ENCODE measurements at places on chromosomes 3 and 15.

GRCh38 chr3:28845006-28845324 lies 435.9 kb upstream of the RBMS3 start:
- H3K27ac ChIP-seq: no peak overlapping the region
- peaks cover 2% of the 10 kb centered on the region for H3K4me1 ChIP-seq
- H3K4me3 ChIP-seq: no peak overlapping the region

DNA sequence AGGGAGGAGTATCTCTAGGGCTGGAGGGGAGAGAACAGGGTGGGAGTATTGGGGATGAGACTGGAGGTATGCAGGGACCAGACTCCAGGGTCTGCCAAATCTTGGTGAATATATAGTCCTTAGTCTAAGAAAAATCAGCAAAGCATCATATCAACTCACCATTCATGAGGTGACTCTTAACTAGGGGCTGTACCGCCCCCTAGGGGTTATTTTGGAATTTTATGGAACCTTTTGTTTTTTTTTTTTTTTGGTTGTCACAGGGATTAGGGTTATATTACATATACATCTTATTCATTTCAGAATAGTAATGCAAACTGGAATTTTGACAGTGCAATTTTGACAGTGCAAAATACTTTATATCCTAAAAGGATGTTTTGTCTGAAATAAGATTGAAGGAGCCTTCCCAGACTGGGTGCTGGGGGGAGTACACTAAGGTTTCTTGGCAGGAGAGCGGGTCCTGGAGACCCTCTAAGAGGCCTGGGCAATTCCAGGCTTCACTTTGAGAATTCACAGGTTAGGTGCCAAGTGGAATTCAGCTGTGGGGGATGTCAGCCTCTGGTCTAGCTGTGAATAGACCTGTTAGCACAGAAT lies 7.5 kb downstream of the CMTM7 start:
- H3K36me3 ChIP-seq: no peaks in the 10 kb centered on the region
- no peak overlapping the region for H3K4me3 ChIP-seq
- peaks cover 25% of the 10 kb centered on the region for H3K4me1 ChIP-seq
- peak; percentile 63 for DNase-seq
- H3K27ac ChIP-seq: peak overlapping the region; percentile 9
- H3K27me3 ChIP-seq: no peaks in the 10 kb centered on the region

DNA sequence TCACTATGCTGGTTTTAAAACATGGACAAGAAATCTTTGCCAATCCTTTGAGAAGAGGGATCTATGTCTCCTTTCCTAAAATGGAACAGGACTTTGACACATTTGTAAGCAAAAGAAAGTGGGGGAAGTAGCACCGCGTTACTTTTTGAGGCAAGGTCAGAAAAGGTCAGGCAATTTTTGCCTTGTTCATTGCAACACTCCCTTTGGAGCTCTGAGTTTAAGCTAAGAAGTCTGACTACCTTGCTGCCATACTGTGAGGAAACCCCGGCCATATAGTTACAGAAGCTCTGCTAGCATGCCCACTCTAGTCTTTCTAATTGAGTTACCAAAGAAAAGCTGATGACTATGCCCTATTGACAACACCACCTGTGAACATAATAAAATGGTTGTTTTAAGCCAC lies 1.4 kb downstream of the FAM227B start:
- no peak for DNase-seq
- no peaks in the 10 kb centered on the region for H3K27me3 ChIP-seq
- H3K4me3 ChIP-seq: no peak overlapping the region
- H3K4me1 ChIP-seq: no peaks in the 10 kb centered on the region
- no peak overlapping the region for H3K27ac ChIP-seq
- peaks cover 4% of the 10 kb centered on the region for H3K36me3 ChIP-seq

DNA sequence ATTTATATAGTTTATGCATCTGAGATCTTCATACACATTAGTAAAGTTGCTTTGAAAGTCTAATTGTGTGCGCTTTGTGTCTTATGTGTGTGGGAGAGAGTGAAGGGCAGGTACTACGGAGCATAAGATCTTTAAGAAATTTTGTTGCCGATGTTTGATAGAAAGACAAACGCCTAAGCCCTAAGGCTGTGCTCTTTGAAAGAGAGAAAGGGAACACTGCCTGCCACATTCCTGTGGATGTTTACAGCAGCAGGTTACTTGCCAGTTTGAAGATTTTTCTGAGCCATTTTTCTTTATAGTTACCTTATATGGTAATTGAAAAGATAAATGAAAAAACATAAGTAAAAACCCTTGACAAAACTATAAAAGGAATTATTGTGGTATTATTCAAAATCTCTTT lies 17.0 kb downstream of the DTWD1 start:
- peak; percentile 37 for DNase-seq
- H3K4me3 ChIP-seq: no peak overlapping the region
- H3K27me3 ChIP-seq: no peaks in the 10 kb centered on the region
- peaks cover 4% of the 10 kb centered on the region for H3K36me3 ChIP-seq
- no peak overlapping the region for H3K27ac ChIP-seq

DNA sequence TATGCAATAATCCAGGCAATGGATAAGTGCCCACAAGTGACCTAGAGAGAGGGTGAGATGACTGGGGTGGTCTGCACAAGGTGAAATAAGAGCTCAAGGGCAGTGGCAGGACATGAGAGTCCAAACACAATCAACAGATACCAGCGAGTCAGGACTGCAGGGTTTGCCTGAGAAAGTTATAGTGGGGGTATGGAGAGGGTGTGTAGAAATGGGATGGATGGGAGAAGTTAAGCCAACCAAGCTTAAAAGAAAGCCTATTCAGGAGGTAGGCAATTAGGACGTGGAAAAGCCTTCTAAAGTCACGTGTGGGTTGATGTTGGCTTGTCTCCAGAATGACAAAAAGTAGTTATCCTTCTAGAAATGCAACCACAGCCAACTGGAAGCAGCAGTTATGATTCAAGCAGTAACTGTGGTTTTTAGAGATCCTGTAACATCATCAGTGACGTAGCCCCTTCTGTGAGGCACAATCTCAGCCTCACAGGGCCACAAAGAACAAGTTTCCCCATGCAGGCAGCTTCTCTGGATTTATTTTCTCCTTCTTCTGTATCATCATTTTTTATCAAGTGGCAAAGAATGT lies 56.1 kb downstream of the FAM174B start:
- peak; percentile 40 for DNase-seq
- H3K36me3 ChIP-seq: no peaks in the 10 kb centered on the region
- no peaks in the 10 kb centered on the region for H3K27me3 ChIP-seq
- no peak overlapping the region for H3K27ac ChIP-seq
- H3K4me3 ChIP-seq: no peak overlapping the region

- peak; percentile 91 for DNase-seq
- peaks cover 18% of the 10 kb centered on the region for H3K4me1 ChIP-seq
- H3K36me3 ChIP-seq: no peaks in the 10 kb centered on the region
- H3K27me3 ChIP-seq: no peaks in the 10 kb centered on the region
- H3K4me3 ChIP-seq: no peak overlapping the region
- peak overlapping the region; percentile 91 for H3K27ac ChIP-seq
These were observed 29.9 kb downstream of the TMEM40 start for GRCh38 chr3:12729051-12729651.

DNA sequence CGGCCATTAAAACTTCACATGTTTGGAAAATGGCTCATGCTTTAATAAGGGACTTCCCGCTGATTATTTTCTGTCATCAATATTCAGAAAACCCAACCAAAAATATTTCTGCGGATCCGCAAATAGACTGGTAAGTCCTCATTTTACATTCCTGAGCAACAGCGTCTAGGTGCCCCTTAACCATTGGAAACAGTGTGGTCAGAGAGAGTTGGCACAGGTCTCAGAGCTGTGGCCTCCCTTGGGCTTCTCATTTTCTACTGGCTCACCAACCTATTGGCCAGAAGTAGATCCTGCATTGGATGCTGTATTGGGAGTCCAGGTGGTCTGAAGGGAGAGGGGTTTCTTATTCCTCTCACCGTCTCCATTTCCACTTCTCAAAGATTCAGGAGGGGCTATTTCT lies 348.1 kb upstream of the DCBLD2 start:
- no peaks in the 10 kb centered on the region for H3K36me3 ChIP-seq
- DNase-seq: no peak
- no peak overlapping the region for H3K27ac ChIP-seq

DNA sequence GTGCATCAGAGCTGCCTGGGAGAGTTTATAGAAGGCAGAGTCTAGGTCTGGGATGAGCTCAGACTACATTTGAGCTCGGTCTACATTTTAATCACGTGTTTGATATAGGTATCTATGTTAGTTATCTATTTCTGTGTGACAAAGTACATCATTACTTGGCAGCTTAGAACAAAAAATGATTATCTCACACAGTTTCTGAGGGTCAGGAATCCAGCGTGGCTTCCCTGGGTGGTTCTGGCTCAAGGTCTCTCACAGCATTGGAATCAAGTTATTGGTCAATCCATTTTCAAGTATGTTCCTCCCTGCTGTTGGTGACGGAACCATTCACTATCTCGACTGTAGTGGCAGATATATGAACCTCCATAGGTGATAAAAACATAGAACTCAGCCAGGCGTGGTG lies 71.7 kb downstream of the ABHD5 start:
- H3K27ac ChIP-seq: no peak overlapping the region
- H3K36me3 ChIP-seq: no peaks in the 10 kb centered on the region
- H3K4me1 ChIP-seq: peaks cover 4% of the 10 kb centered on the region

- no peak for DNase-seq
- H3K27me3 ChIP-seq: no peaks in the 10 kb centered on the region
- H3K4me1 ChIP-seq: peaks cover 30% of the 10 kb centered on the region
- no peaks in the 10 kb centered on the region for H3K36me3 ChIP-seq
- no peak overlapping the region for H3K27ac ChIP-seq
These were observed 141.5 kb downstream of the RORA start for GRCh38 chr15:61087573-61087972.

- no peak overlapping the region for H3K4me3 ChIP-seq
- DNase-seq: no peak
- no peaks in the 10 kb centered on the region for H3K27me3 ChIP-seq
- no peak overlapping the region for H3K27ac ChIP-seq
These were observed 23.6 kb downstream of the SLMAP start for GRCh38 chr3:57779666-57780065.

GRCh38 chr15:68559345-68560310 lies 19.2 kb upstream of the CORO2B start:
- peaks cover 8% of the 10 kb centered on the region for H3K4me1 ChIP-seq
- peak; percentile 84 for DNase-seq
- H3K27me3 ChIP-seq: peaks cover 35% of the 10 kb centered on the region
- H3K36me3 ChIP-seq: no peaks in the 10 kb centered on the region
- H3K27ac ChIP-seq: no peak overlapping the region
- peak overlapping the region; percentile 42 for H3K4me3 ChIP-seq

DNA sequence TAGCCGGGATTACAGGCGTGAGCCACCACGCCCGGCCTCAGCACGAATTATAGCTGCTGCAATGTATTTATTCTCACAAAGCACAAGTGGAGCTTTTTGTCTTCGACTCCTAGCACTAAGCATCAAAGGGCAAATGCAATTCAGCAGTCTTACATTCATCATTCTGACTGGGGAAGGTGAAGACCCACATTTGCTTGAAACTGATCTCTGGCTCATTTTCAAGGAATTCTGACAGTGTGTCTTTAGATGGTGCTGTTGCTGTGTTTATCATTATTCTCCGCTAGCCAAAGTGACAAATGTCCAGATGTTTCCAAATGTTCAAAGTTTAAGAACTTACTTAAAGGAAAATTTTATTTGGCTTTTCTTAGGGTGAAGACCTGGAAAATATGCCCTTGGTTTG lies 55.9 kb downstream of the SGO1 start:
- H3K27ac ChIP-seq: no peak overlapping the region
- no peaks in the 10 kb centered on the region for H3K4me1 ChIP-seq
- peaks cover 10% of the 10 kb centered on the region for H3K36me3 ChIP-seq
- no peak overlapping the region for H3K4me3 ChIP-seq

- no peak for DNase-seq
- H3K4me1 ChIP-seq: peaks cover 9% of the 10 kb centered on the region
- H3K36me3 ChIP-seq: no peaks in the 10 kb centered on the region
- no peaks in the 10 kb centered on the region for H3K27me3 ChIP-seq
- no peak overlapping the region for H3K4me3 ChIP-seq
- H3K27ac ChIP-seq: no peak overlapping the region
These were observed 6.4 kb downstream of the UBP1 start for GRCh38 chr3:33433843-33434242.

DNA sequence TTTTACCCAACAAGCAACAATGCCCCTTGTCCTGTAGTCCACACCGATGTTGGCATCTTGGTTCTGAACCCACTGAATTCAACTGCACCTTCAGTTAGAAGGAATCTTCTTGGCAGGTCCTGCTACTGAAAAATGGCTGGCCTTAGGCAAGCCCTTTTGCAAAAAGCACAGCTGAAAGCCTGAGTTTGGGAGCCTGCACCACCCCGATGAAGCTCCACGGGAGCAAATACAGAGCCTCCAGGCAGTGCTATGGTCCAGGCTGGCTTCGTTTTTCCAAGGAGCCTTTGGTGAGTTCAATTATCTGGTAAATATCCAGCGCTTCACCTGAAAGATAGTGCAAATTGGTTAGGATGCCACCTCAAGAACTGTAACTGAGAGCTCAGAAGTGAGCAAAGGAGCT lies 18.1 kb downstream of the POLG start:
- no peaks in the 10 kb centered on the region for H3K4me1 ChIP-seq
- no peak for DNase-seq
- H3K4me3 ChIP-seq: no peak overlapping the region
- H3K27ac ChIP-seq: no peak overlapping the region

- no peak for DNase-seq
- H3K36me3 ChIP-seq: peaks cover 16% of the 10 kb centered on the region
- H3K27me3 ChIP-seq: no peaks in the 10 kb centered on the region
- no peak overlapping the region for H3K27ac ChIP-seq
- H3K4me1 ChIP-seq: no peaks in the 10 kb centered on the region
These were observed 15.6 kb downstream of the SNAP23 start for GRCh38 chr15:42511007-42511391.
